ENCODE measurements at places on chromosomes 11 and 22.
A peak's percentile ranks its signal among the peaks of the same experiment; 100 is the strongest.

GRCh38 chr22:11360632-11361031 is 4167.4 kb upstream of the OR11H1 start:
- no peak for DNase-seq

- no peak for DNase-seq
Observed at GRCh38 chr22:49350441-49351121, 477.1 kb downstream of the BRD1 start.

- DNase-seq, result no peak
Observed at GRCh38 chr22:35064664-35065063, 1.3 kb upstream of the ISX start.

GRCh38 chr11:1563697-1564534 is 8.2 kb downstream of the DUSP8 start:
- DNase-seq, result no peak

DNA sequence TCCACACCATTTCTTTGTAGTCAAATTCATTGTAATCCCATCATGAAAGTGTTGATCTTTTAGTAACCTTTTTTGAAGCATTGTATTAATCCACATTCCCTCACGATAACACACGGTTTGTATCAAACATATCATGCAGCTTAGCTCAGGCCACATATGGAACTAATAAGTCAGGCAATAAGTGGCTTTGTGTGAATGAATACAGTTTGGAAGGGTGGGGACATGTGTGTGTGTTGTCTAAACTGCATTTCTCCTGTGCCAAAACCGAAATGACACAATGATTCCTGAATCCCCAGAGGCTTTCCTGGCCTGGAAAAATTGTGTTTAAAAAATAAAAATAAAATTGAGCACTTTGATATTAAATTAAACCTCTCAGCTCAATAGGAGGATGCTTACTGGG is 98.3 kb downstream of the WNT11 start:
- no peak for DNase-seq

DNA sequence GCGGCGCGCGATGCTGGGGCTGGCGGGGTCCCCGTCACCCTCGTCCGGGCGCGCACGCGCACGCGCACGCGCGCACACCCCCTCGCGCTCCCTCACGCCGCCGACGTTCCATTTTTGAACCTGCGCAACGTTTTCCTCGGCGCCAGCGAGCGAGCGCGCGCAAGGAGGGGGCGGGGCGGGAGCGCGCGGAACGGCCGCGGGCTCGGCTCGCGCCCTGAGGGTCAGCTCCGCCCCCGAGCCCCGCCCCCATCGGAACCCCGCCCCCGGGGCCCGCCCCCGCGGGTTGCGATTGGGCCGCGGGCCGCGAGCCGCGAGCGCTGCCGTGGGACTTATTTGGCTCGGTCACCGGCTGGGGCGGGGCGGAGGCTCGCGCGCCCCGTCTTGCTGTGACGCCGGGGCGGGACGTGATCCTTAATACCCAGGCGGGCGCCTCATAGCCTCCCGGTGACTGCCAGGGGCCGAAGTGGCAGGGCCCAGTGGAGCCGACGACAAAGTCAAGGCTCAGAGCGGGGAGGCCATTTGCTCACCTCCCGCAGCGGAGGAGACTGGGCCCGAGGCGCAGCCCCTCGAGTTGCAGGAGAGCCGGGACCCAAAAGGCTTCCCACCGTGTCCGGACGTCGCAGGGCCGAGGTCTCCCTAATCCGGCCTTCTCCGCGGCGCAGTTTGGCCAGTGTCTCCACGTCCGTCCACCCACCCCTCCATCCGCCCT is at the start of gene CBX7:
CBX7 (minus strand) TSS at position 170 of the 709 bp plus-strand sequence. CDS start 236 bp downstream, outside the sequence.
- DNase-seq, result peak; percentile 97

All from activated T-helper 1 cell treated with Interleukin-2 at 50 U/mL for 16 hours (primary cell).